ENCODE measurements at places on chromosomes 6 and 20.

- no peak for DNase-seq
Measured at GRCh38 chr20:34082232-34082887, 29.7 kb downstream of the EIF2S2 start.

DNA sequence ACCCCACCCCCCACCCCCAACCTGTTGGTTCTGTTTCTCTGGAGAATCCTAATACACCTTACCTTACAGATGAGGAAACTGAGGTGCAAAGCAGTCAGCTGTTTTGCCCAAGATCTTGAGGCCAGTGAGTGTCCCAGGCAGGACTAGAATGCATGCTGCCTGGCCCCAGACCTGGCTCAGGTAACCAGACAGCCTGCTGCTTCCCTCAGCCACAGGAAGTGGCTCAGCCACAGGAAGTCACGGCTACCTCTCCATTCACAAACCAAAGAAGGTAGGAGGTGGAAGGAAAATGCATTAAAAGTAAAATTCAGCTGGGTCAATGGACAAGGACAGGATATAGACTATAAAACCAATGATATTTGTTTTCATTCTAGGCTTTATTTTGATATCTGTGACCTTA lies 517.6 kb downstream of the CD83 start:
- DNase-seq, result no peak

DNA sequence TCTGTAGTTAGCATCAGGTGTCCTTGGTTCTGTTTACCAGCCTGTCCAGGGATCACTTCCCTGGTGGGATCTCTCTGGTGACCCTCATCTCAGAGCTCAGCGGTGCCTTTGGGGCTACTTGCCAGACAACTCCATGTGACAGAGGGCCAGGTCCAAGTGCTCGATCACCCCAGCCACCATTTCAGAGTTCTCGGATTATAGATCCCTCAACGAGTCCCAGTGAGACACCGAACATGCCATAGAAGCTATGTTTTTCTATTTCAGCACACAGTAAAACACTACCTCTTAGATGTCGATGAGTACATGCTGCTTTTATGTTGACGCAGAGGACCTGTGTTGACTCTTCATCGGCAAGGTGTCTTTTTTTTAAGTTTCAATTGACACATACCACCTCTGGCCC lies 170.1 kb upstream of the AKAP12 start:
- DNase-seq, result no peak

DNA sequence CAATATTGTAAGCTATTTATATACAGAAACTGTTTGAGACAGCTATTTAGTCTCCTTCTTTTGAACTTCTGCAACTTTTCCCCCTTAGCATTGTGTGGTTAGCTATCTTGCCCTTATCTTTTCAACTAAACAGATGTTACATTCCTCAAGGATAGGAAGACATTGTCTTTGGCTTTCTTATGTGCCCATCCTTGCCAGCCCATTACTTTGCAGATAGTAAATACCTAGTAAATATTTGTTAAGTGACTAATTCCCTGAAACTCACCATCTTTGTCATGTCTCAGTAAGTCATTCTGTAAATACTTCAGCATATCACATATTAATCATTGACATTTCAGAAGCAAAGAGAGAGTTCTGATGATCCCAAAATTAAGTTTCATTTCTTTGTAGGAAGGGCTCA lies 69.1 kb upstream of the FLRT3 start:
- DNase-seq, result no peak

DNA sequence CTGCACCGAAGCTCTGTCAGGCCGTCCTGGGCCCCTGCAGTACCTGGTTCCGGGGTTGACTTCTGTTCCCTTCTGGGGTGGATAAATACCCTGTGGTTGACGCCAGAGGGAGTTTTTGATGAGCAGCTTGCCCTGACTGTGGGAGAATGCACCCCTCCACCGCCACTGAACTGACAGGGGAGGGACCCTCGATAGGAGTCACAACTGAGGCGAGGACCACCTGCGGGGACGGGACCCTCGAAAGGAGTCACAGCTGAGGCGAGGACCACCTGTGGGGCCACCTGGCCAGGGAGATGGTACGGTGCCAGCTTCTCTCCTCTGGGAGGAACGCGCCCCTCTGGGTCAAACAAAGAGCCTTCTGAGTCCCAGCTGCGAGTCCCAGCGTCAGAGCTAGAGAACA lies 100.1 kb upstream of the FRMD1 start:
- DNase-seq, result no peak

- DNase-seq, result no peak
Measured at GRCh38 chr20:59636766-59637370, 32.5 kb downstream of the PHACTR3 start.

Measured in NCI-H2081 treated with DMSO at 0.1 percent for 48 hours (cell line).